ENCODE measurements at places on chromosomes 6 and 20.

GRCh38 chr6:16098211-16098610 is 30.7 kb upstream of the MYLIP start:
- DNase-seq = no peak

DNA sequence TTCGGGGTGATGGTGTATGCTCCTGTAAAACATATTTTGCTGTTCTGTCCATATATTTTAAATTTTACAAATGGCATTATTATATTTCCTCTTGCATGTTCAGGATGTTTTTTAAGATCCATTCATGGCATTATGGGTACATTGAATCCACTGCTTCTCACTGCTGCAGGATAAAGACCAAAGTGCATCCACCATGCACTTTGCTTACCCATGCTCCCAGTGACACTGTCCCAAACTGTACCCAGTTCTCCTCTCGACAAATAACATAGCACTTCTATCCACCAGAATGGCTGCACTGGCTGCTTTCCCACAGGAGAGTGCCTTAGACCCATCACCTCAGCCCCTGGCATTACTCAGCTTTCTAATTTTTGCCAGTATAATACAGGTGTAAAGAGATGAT is 29.7 kb downstream of the MTRES1 start:
- DNase-seq = no peak

- no peak for DNase-seq
Observed at GRCh38 chr20:5680192-5680591, 70.0 kb upstream of the SHLD1 start.

DNA sequence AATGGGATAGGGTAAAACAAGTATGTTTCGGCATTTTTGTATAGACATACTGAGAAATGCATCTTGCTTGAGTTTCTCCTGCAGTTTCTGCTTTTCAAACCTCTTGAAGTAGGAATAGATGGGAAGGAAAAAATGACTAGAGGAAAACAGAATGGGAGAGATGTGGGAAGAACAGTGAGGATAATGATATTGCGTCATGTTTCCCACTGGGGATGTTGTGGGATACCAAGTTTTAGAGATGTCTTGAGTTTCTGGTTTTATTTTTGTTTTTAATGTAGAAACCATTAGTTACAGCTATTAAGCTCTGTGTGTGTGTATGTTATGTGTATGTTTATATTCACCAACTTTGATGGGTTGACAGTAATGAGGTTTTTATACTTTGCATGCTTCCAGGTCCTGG is 24.6 kb downstream of the POLH start:
- no peak for DNase-seq

GRCh38 chr6:130202782-130203181 is 20.0 kb downstream of the SAMD3 start:
- no peak for DNase-seq

GRCh38 chr6:20919677-20920385 is 385.6 kb downstream of the CDKAL1 start:
- DNase-seq = no peak

DNA sequence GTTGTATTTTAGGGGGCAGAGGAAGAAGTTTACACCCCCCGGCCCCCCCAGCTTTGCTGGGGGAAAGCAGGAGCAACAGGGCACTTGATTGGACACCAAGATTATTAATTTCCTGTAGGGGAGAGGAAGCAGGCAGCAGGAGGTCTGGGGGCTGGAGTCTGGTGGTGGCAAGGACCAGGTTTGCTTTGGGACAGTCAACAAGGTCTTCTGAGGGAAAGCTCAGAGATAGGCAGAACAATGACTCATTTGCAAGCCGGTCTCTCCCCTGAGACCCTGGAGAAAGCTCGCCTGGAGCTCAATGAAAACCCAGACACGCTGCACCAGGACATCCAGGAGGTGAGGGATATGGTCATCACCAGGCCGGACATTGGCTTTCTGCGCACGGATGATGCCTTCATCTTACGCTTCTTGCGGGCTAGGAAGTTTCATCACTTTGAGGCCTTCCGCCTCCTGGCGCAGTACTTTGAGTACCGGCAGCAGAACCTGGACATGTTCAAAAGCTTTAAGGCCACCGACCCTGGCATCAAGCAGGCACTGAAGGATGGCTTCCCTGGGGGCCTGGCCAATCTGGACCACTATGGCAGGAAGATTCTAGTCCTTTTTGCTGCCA is 1.6 kb downstream of the CLVS2 start:
- DNase-seq = no peak

- DNase-seq = no peak
Observed at GRCh38 chr6:80254716-80255115, 148.2 kb downstream of the BCKDHB start.

- DNase-seq = no peak
Observed at GRCh38 chr6:26388014-26388413, 5.1 kb downstream of the BTN2A2 start.
